Hematopoietic multipotent progenitor cell treated with erythropoietin and hydrocortisone succinate and interleukin-3 and kit ligand, for 4 days (in vitro differentiated cells): ENCODE measurements at places on chromosomes 7 and 10.

GRCh38 chr7:122329145-122329802, 24.7 kb upstream of the FEZF1 start:
- DNase-seq: no peak

- DNase-seq: no peak
Observed at GRCh38 chr7:52741670-52742290, 293.7 kb upstream of the POM121L12 start.

DNA sequence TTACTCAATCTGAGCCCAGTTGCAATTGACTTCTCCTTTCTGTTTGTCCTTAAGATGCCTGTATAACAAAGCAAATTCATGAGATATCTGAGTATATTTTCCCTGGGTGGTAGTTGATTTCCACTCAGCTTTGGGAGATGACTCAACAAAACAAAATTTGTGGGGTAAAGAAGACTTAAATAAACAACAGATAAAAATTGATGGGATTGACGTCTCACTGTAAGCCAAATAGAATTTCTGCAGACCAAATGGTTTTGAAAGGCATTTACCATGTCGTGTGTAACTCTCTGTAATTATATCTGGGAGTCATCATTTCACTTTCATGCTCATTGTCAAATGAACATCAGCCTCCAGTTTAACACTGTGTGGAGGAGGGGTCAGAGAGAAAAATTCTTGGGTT, 255.4 kb upstream of the MYO3A start:
- DNase-seq: no peak

DNA sequence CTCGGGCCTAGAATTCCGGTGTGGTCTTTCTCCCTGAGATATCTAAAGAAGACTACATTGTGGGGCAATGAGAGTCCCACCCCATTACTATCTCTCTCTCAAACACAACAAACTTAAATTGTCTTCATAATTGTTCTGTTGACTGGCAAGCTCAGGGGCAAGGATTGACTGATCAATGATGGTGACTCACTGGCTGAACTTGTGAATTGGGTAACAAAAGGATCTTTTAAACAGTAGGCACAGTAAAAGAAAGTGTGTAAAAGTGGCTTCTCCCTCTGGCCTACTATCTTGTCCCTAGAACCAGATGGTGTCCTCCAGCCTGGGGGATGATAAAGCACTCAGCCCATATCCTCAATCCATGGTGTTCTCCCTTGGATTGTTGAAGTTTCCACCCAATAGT, 63.1 kb upstream of the RAPGEF5 start:
- no peak for DNase-seq

GRCh38 chr7:101164071-101164840, 1.1 kb downstream of the VGF start:
- peak; percentile 61 for DNase-seq

GRCh38 chr10:129612481-129613109, 145.6 kb downstream of the MGMT start:
- no peak for DNase-seq

DNA sequence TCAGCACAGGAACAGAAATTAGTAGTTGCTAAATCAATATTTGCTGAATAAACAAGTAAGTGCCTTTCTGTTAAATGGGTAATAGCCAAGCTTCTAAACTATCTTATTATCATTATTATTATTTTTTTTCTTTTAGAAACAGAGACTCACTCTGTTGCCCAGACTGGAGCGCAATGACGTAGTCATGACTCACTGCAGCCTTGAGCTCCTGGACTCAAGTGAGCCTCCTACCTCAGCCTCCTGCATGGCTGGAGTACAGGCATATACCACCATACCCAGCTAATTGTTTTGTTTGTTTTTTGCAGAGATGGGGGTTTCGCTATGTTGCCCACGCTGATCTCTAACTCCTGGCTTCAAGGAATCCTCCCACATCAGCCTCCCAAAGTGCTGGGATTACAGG, 12.3 kb upstream of the ELN start:
- DNase-seq: no peak

- no peak for DNase-seq
Observed at GRCh38 chr10:98422182-98422581, 7.2 kb upstream of the PYROXD2 start.

DNA sequence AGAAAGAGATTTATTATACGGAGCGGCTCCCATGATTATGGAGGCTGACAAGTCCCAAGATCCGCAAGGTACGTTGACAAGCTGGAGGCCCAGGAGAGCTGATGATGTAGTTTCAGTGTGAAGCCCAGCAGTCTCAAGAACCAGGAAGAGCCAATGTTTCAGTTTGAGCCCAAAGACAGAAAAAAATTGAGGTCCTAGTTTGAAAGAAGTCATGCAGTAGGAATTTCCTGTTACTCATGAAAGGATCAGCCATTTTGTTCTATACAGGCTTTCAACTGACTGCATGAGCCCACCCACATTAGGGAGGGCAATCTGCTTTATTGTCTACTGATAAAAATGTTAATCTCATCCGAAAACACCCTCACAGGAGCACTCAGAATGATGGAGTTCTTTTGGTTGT, 51.5 kb downstream of the CCDC71L start:
- no peak for DNase-seq
